ENCODE measurements at places on chromosomes 5 and 9.
A peak's percentile ranks its signal among the peaks of the same experiment; 100 is the strongest.

DNA sequence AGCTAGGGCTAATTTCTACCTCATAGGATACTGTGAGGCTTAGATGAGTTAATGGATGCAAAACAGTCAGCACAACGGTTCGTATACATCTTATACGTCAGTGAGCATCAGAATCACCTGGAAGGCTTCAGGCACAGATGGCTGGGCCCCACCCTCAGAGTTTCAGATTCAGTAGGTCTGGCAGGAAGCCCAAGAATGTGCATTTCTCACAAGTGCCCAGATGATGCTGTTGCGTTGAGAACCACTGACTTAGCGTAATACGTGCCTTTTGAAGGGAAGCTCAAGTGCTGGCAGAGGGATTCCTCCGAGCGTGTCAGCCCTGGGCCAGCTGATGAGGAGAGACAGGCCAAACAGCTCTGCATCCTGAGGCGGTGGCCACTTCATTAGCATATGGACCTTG lies 117.1 kb upstream of the WWC1 start:
- DNase-seq: no peak

- no peak for DNase-seq
Measured at GRCh38 chr9:37408933-37409710, 13.4 kb upstream of the GRHPR start.

DNA sequence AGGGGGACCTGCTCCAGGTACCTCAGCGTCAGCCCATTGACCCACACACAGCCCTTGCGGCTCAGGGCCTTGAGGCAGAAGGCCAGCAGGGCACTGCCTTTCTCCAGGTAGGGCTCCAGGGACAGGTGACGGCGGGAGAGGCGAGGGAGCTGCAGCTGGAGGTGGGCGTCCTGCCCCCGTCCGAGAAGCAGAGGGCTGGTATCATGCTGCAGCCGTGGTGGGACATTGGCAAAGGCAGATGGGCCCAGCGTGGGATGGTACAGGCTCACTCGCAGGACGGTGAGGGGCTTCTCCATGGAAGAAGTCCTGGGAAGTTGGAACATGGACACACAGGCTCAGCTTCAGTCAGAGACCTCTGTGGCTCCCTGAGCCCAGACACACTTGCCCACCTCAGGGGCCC lies 2.5 kb upstream of the DCANP1 start:
- DNase-seq: no peak

DNA sequence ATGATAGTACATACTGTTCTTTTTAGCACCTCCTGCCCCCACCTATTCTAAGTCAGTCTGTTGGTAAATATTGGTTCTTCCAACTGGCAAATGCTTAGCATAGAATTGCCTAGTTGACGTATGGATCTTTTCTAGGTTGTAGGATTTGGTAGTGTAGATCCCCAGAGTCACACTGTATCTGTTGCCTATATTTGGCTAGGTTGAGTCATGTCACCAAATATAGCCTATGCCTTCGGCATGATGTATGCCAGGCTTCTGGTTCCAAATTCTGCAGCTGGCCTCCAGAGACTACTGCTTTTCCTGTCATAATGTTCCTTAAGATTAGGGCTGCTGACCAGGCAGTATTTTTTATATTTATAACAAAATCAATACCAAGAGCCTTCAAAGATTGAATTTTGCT lies 38.2 kb downstream of the CPEB4 start:
- DNase-seq: peak; percentile 59

- DNase-seq: peak; percentile 66
Measured at GRCh38 chr5:143235423-143235822, 168.1 kb downstream of the NR3C1 start.

DNA sequence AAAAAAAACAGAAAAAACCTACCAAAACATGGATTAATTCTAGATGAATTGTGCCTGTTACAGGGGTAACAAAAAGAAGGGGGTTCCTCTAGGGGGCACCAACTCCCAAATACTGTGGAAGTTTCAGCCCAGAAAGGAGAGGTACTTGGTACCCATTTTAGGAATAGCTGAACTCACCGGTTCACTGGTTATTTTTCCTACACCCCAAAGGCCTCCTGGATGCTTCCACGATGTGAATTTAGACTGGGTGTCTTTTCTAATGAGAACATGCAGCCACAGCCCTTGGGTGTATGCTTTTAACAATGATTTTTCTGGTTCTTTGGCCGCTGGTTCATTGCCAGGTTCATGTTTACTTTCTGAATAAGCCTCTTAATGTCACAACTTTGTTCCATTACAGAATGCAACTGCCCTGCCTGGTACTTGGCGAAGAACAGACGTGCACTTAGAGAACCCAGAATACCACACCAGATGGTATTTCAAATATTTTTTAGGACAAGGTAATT lies 46.7 kb downstream of the GARNL3 start:
- DNase-seq: peak; percentile 27

DNA sequence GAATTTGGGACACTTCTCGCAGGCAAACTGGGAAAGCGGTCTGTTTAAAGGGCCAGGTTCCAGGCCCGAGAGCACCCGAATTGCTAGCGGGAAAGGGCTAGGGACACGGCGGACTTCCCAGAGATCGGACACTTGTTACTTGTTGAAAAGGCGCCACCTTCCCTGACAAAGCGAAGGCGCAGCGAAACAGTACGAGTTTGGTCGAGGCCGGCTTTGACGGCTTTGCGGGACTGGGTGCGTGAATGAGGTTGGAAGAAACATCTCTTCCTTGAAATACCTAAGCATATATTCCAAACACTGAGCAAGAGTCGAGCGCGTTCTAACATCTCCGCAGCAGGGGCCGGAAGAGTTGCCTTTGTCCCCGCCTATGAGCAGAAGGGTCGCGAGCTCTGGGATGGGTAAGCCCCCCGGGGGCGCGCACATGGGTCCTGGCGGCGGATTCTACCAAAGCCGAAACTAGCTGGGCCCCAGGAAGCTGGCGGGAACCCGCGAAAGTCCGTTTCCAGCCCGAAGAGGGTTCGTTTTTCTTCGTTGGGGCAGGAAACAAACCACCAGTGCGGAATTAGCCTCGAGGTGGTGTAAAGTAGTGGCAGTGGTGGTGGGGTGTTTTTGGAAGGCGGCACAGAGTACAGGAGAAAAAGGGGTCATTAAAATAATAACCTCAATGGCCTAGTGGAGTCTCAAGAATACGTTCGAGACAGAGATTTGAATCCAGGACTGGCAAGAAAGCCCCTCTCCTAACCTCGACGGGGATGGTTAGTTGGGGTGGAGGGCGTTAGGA lies 1.5 kb downstream of the GDNF start:
- DNase-seq: peak; percentile 33

DNA sequence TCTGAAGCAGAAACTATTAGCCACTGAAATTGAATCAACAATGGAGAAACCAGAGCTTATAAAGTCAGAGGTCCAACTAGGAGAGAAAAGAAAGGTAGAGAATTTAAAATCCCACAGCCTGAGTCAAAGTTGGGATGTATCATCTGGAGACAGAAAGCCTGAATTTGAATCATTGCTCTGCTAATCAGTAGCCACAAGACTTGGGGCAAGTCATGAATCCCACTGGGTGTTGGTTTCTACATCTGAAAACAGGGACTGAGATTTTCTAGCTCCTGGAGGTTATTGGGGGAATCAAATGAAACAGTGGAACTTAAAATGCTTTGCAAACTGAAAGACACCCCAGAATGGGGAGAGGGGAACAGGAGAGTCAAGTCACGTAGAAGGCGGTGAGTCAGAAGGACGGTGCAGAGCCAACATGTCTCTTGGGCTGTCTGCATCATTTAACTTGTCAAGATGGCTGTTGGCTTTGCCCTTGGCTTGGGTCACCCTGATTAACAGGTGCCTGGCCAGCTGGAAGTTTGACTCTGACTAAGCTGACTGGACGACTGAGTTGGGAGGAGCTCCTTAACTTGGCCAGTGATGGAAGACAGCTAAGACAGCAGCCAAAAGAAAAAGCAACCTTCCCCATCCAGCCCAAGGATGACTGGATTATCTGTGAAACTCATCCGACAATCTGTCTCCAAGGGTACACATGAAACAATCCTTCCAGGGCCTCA lies 60.6 kb upstream of the ADRA1B start:
- DNase-seq: no peak

GRCh38 chr5:79521156-79521555 lies 7.2 kb upstream of the HOMER1 start:
- DNase-seq: no peak

DNA sequence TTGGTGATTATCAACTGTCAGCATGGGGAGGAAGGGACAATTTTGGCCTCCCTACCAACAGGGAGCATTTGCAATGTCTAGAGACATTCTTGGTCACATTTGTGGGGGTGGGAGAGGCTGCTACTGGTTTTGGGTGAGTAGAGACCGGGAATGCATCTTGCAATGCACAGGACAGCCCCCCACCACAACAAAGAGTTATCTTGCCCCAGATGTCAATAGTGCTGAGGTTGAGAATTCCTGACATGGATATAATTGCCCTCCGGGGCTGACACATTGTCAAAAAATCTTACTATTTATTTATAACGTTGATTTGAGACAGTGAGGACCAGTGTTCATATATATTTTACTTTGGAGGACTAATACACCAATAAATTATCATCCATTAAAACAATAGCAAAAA lies 316.1 kb downstream of the PSAT1 start:
- no peak for DNase-seq

GRCh38 chr9:112787978-112788377 lies 37.4 kb downstream of the SNX30 start:
- DNase-seq: no peak

GRCh38 chr5:171432583-171433351 lies 13.3 kb downstream of the FGF18 start:
- no peak for DNase-seq

- no peak for DNase-seq
Measured at GRCh38 chr5:135497971-135498636, 37.7 kb downstream of the NEUROG1 start.

GRCh38 chr9:91063471-91063870 lies 261.9 kb downstream of the SYK start:
- DNase-seq: no peak

- no peak for DNase-seq
Measured at GRCh38 chr9:96751815-96752214, 26.1 kb downstream of the ZNF510 start.

DNA sequence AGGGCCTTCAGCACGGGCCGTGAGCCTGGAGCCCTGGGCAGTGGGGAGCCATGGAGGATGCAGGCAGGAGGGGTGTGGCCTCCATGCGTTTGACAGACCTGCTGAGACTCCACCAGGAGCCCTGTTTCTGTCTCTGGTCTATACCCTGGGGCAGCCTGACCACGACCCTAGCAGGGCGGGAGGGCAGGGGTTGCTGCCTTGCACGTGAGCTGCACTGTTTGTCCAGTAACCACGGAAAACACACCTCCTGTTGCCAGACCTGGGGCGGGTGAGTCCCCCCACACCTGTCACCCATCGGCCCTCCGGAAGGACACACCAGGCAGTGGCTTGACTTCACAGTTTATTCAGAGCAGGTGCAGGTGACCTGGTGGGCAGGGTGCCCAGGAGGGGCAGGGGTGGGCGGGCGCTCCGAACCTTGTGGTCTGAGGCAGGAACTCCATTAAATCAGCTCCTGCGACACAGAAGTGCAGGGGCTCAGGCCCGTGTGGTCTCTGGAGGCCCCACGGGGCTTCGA lies 3.9 kb downstream of the LCN8 start:
- DNase-seq: no peak

DNA sequence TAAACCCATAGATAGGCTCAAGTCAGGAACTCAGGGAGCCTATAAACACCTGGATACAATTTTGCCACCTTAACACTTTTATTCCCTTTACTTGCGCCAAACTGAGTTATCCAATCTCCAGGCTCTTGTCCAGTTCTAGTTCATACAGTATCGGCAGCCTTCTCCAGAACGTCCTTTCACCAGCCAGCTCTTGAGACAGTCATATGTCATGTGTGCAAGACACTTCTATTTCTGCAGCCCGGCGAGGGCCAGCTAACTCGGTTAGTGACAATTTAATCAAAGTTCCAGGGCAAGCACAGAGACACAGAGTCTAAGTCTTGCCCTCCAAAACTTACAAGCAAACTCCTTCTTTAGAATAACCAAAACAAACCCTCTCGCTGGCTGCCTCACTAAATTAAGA lies 12.9 kb downstream of the ABCA1 start:
- no peak for DNase-seq

GRCh38 chr5:135901633-135902032 lies 6.0 kb upstream of the IL9 start:
- no peak for DNase-seq

DNA sequence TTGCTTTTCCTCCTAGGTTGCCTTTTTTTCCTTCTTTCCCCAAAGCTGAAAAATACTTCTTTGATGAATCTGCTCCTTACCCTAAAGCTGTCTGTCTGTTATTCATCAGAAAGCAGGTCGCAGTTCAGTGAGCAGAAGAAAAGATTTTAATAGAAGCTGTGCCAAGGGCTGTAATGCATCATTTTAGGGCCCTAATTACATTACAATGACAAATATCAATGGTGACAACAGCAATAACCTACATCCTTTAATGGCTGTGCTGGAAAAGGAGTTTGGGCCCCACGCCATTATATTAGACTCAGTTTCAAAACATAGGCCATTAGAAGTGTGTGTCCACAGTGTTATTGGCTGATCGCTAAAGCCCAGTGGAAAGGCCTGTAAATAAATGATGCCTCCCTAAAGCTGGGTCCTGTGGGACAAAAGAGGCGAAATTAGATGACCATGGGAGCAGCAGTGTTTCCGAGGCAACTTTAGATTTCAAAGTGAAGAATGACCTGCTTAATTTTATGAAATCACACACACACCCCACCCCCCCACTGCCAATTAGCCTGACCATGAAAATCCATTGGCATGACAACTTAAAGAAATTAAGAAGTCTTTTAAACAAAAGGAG lies 38.4 kb downstream of the TLE4 start:
- DNase-seq: no peak

GRCh38 chr5:124839371-124839998 lies 93.0 kb upstream of the ZNF608 start:
- no peak for DNase-seq

DNA sequence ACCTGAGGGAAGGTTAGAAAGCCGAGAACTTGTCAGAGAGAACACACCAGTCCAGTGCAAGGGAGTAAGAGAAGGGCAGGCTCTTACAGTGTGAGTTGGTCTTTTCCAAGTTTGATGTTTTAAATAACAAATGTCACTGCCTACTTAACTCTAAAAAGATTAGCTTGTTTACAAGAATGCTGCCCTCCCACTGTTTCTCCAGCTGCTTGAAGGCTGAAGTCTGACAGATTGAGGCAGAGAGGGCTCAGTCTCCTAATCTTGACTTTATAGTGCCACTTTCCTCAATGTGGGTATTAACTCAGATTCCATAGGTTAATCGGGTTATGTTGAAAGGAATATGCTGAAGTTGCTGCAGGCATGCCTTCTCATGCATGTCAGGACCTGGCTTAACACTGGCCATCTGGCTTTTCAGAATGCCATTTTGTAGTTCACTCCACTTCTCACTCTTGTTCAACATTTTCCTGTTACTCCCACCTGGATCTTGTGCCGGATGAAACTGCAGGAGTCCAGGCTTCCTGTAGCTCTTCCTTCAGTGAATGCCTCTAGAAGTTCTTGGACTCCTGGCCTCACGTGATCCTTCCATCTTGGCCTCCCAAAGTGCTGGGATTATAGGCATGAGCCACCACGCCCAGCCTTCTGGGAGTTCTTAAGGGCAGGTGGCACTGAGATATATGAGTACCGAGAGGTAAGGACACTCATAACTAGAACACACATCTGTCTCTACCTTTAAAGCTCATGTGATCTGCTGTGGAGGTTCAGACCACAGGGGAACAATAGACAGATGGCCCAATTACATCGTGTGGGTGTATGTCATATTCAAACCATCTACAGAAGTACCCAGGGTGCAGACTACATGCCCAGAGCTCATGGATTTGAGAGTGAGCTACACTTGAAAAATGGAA lies 249.7 kb downstream of the ARHGAP26 start:
- DNase-seq: peak; percentile 46

GRCh38 chr9:77764894-77765780 lies 117.0 kb upstream of the GNA14 start:
- no peak for DNase-seq

- DNase-seq: peak; percentile 87
Measured at GRCh38 chr5:135944967-135945560, 9.7 kb downstream of the LECT2 start.

Measured in cardiac muscle cell (in vitro differentiated cells and primary cell).